ENCODE measurements at places on chromosomes 7 and 10.

- no peak for DNase-seq
Measured at GRCh38 chr10:114083040-114083439, 39.4 kb downstream of the ADRB1 start.

GRCh38 chr10:127813290-127813689, 76.3 kb downstream of the FOXI2 start:
- DNase-seq, result no peak

GRCh38 chr7:155889636-155890511, 77.6 kb upstream of the SHH start:
- no peak for DNase-seq

DNA sequence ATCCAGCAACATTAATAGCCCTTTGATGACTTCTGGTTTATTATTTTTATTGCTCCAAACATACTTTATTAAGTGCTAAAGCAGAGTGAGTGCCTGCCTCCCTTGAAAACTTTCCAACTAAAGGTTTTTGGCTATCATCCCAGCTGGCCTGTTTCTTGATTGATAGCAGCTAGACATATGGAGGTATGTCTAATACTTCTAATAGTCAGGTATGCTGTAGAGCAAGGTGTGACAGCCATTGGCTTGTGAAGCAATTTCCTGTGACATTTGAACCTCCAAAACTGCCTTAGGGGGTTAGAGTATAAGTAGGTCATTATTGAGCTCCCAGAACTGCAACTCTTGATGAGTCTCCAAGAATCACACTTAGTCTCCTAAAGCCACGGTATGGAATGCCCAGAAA, 55.8 kb downstream of the LOXL4 start:
- no peak for DNase-seq

GRCh38 chr7:1193593-1194424, 33.8 kb upstream of the ZFAND2A start:
- DNase-seq, result no peak

- DNase-seq, result no peak
Measured at GRCh38 chr10:3749600-3749999, 35.4 kb downstream of the KLF6 start.

- DNase-seq, result no peak
Measured at GRCh38 chr7:135260930-135261721, 27.5 kb downstream of the STRA8 start.

DNA sequence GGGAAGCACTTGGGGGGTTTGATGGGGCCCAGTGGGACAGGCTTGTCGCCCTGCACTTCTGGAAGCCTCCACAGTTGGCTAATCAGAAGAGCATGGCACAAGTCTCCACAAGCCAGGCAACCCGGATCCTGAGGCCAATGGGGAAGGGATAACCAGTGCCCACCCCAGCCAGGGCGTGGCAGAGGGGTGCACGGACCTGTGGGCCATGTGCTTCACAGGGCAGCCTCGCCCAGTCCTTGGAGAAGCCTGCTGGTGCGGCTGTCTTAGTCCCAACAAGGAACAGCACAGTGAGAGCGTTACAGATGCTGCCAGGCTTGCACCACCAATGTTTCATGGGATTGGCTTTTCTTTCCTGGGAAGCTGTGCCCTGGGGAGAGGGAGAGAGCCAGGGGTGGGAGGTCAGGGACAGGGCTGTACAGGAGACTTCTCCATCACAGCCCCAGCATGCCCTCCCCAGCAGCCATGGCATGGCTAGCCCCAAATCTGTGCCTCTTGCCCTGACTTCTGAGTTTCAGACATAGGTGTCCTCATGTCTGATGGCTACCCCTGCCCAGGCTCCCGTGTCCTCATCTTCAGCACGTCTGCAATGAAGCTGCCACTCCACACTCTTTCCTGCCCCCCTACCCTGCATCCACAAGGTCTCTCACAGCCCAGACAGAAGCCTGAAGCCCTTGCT, 116.0 kb downstream of the PTPN20 start:
- DNase-seq, result no peak

DNA sequence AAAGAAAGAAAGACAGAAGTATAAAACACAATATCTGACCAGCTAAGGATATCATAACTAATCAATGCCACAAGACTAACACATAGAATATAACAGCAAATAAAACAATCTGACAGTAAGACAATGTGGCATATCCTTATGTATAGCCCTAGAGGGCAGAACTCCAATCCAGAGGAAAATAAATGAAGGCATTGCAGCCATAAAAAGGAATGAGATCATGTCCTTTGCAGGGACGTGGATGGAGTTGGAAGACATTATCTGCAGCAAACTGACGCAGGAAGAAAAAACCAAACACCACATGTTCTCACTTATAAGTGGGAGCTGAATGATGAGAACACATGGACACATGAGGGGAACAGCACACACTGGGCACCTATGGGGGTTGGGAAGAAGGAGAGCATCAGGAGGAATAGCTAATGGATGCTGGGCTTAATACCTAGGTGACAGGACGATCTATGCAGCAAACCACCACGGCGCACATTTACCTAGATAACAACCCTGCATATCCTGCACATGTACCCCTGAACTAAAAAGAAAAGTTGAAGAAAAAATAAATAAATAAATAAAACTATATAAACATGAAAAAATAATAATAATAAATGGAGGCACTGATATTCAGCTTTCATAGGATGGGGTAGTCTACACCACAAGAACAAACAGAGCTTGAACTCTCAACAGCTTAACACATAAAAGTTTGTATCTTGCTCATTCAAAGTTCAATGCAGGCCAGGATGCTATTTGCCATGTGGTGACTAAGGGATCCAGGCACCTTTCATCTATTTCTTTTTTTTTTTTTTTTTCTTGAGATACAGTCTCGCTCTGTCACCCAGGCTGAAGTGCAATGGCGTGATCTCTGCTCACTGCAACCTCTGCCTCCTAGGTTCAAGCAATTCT, 66.1 kb upstream of the KAT6B start:
- DNase-seq, result no peak

DNA sequence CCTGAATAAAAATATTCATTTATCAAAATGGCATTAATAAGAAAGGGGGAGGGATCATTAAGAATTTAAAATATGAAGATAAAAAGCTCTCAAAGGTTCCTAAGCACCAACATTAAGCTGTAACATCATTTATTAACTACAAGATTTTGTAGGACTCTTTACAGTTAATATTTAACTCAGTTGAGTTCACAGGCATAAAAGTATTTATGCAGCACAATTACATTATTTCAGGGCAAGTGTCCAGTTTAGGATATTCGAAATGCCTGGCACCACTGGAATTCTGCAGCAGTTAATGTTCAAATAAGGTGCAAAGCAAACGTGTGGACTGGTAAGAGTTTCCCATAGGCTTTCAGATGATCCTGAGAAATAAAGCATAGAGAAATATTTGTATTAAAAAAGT, 30.5 kb downstream of the NPS start:
- DNase-seq, result no peak

DNA sequence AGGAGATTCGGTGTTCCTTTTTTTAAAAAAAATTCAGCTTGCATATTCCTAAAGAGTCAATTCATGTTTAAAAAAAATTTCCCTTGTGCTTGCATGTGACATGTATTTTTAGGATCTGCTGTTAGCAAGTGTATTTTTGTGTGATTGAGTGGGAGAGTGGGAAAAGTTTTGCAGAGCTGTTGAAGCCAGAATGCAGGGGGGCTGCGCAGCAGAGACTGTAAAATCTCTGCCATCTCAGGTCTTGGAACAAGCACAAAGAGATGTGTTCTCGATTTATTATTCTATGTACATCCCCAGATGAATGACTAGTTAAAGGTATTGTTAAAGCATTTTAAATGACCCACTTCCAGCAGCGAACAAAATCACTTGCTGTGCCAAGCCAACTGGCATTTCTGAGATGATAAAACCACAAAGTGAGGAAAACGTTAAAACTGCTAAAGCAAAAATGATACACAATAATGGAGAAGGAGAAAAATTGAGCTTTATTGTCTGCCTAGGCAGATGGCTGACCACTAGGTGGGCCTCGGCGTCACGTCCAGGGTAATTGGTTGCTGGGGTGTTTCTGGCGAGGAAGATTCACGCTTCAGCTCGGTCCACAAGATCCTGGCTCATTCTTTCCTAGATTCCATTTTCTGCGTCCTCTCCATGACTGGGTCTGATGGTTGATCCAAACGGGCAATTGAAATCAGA, 67.0 kb upstream of the ATRNL1 start:
- DNase-seq, result no peak

GRCh38 chr7:74222851-74223710, 13.3 kb downstream of the LAT2 start:
- DNase-seq, result no peak

DNA sequence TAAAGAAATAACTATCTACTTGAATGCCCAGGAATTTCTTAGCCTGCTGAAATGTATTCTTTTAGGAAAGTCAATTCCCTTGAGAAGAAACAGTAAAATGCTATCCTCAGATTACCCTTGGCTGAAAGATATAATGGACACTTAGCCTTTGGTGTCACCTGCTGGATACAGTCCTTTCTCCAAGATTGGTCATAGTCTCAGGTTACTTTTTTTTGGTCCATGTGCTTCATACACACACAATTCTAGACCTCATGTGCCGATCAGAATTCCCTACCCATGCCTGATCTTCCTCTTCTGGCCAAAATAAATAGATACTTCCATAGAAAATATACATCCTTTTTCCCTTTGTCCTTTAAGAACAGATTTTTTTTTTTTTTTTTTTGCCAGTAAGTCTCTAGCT, 218.9 kb upstream of the PHYHIPL start:
- no peak for DNase-seq

GRCh38 chr10:49300140-49300974, 1.4 kb downstream of the C10orf71 start:
- no peak for DNase-seq

GRCh38 chr10:52895059-52895458, 122.5 kb upstream of the MBL2 start:
- no peak for DNase-seq

GRCh38 chr10:110391541-110391940, 86.8 kb upstream of the SMNDC1 start:
- no peak for DNase-seq

DNA sequence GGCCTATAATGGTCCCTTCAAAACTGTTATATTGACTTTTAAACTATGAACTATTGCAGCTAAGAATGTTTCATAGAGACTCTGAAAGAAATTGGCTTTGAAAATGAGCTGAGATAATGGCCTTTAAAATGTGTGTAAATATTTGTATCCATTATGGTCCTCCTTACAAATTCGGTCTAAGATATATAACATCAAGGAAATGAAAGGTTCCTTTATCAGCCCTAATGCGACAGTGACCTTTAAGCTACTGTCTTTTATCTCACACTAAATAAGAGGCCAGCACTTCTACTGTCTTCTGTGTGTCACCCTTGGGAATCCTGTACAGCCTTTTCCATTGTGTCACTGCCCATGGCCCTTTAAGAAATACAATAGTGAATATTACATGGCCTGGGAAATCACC, 19.5 kb downstream of the COL28A1 start:
- DNase-seq, result no peak

GRCh38 chr10:82609845-82610244, 734.9 kb downstream of the NRG3 start:
- DNase-seq, result no peak

- DNase-seq, result no peak
Measured at GRCh38 chr10:71745664-71746250, 26.2 kb upstream of the C10orf105 start.

Data from stimulated activated naive CD4-positive, alpha-beta T cell treated with Interleukin-2 at 50 U/mL for 16 hours (primary cell).